ENCODE measurements at places on chromosomes 4 and X.

- DNase-seq = no peak
These were observed 132.2 kb upstream of the KIT start for GRCh38 chr4:54525602-54526001.

GRCh38 chr4:113960684-113961321 lies 18.6 kb downstream of the ARSJ start:
- DNase-seq = no peak

DNA sequence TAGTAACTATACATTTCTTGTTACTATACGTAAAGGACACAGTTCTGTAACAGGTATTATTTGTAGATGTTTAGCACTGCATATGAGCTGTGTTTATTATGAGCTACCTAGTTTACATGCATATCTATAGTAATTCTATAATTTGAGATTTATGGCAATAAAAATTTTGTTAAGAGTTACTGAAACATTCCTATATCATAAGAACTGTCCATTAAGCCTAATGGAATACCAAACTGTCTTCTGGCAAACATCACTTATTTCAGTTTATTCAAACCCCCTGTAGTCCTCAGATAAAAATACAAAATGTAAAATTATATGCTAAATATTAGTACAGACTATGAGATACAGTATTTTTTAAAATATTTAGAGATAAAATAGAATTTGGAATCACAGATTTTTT lies 205.2 kb downstream of the ADGRL3 start:
- DNase-seq = no peak

DNA sequence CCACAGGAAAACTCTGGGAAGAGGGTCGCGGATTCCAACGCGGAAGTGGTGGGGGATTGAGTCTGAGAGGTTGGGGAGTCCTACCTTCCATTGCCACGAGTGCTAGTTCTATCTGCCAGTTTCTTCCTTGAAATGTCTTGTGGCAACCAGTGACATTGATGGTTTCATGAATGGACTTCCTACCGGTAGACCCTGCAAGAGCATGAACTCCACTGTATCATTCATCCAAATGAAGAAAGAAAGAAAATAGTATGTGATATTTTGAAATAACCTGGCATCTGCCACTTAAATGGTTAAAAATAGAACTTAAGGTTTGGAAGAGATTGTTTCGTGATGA lies 1.1 kb upstream of the SLC10A7 start:
- DNase-seq = peak; percentile 25

- DNase-seq = no peak
These were observed 3.1 kb upstream of the CSN3 start for GRCh38 chr4:70239131-70239883.

- DNase-seq = no peak
These were observed 242.2 kb upstream of the DCAF8L1 start for GRCh38 chrX:28223469-28223868.

GRCh38 chrX:132716006-132716405 lies 227.2 kb upstream of the MBNL3 start:
- DNase-seq = no peak

GRCh38 chr4:58514299-58514698 lies 1404.1 kb upstream of the IGFBP7 start:
- DNase-seq = no peak

DNA sequence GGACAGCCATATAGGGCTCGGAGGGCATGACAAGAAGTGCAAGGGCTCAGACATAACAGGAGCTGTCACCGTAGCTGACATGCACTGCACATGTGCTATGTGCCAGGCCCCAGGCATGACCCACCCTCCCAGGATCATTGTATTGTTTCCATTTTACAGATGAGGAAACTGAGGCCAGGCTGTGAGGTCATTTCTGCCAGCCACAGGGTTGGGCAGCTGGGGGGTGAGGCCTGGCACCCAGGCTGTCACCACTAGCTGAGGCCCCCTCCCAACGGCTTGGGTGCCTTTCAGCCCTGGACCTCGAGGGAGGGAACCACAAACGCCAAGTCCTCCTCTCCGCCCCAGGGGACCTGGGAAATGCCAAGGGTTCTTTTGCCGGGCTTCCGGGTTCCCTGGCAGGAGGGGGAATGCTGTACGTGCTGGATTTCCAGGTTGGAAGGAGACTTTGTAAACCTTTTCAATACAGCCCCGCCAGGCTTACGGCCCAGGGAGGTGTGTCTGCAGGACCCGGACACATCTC lies 12.6 kb downstream of the TREX2 start:
- no peak for DNase-seq

DNA sequence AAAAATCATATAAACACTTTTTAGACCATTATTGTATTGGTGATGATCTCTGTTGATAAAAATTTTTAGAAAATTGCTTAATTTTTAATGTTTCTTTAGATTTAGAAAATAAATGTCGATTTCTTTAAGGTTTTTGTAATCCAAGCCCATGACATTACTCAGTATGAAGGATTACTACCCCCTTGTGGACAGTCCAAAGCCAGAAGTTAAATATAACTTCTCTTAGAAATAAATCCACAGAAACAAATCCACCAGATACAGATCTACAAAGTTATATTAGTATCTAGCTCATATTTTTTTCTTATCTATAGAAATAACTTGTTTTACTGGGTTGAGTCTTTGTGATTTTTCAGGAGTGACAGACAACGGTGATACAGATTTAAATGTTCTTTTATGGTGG lies 18.9 kb downstream of the TIFA start:
- DNase-seq = no peak

- DNase-seq = no peak
These were observed 284.7 kb upstream of the FTHL17 start for GRCh38 chrX:31356275-31357212.

DNA sequence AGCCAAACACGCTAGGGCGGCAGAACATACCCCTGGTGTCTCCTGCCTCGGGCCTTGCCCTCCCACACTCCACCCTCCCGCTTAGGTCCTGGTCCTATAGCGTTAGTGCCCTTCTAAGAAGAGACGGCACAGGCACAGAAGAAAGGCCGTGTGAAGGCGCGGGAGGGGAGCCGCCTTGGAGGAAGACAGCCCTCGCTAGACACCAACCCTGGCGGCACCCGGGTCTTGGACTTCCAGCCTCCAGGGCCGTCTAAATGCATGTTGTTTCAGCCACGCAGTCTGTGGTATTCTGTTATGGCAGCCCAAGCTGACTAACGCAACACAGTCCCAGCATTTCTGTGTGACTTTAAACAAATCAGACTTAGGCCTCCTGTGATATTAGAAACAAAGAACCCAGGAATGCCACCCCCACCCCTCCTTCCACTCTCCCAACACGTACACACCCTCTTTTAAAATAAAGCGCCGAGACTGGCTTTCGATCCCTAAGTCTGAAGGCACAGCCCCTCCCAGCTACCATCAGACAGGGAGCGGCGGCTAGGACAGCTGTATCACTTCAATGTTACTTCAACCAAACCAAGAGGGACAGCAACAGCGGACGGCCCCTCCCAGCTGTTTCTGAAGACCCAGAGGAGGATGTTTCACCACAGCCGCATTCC lies 128.0 kb downstream of the AFAP1 start:
- no peak for DNase-seq

DNA sequence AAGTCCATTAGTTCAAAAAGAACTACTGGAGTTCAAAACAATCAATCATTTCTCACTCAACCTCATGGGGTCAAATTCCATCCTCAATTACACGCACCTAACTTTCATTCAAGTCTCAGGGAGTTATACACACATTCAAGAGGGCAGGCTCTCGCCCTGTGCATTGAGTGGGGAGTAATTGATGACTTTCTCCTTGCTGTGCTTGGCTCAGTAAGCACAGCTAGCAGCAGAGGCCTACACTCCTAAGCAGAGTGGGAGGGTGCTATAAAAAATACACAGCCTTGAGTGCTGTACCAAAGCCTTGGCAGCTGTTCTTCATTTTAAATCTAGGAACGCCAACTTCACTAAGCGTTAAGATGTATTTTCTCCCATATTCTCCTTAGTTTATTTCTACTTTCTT lies 958.3 kb upstream of the ADGRL3 start:
- no peak for DNase-seq

GRCh38 chr4:99540277-99540939 lies 23.4 kb downstream of the TRMT10A start:
- DNase-seq = no peak

- DNase-seq = no peak
These were observed 21.8 kb downstream of the STARD8 start for GRCh38 chrX:68669094-68669860.

DNA sequence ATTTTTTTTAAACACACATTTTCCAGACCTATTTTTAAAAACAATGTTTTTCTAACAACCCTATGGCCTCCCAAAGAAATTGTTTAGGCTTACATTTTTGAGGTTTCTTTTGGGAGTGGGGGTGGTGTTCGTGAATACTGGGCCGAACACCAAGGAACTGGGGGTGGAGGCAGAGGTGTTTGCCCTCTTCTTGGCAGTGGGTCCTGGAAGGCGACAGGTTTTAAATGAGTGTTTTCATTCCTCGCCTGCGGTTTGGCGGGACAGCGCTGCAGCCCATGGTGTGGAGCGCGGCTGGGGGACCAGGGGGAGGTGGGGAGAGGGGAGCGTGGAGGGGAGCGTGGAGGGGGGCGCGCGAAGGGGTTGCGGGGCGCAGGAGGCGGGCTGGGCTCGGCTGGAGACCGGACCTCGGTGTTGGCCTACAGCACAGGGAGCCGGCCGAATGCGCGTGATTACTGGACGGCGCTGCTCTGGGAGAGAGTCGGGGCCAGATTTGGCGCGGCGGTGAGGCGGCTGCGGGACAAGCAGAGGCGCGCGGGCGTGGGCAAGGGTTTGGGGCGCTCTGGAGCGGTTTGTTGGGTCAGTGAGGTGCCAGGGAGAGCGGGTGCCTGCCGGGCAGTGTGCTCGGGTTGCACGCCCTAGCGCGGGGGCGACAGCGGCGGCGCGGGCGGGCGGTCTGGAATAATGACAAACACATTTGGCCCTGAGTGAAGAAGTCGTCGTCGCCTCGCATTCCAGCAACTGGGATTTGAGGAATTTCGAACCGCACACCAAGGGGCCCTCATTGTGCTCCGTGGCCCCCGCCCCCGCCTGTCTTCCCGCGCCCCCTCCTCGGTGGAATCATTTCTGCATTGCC lies 764 bp downstream of the PDGFRA start:
- DNase-seq = no peak

DNA sequence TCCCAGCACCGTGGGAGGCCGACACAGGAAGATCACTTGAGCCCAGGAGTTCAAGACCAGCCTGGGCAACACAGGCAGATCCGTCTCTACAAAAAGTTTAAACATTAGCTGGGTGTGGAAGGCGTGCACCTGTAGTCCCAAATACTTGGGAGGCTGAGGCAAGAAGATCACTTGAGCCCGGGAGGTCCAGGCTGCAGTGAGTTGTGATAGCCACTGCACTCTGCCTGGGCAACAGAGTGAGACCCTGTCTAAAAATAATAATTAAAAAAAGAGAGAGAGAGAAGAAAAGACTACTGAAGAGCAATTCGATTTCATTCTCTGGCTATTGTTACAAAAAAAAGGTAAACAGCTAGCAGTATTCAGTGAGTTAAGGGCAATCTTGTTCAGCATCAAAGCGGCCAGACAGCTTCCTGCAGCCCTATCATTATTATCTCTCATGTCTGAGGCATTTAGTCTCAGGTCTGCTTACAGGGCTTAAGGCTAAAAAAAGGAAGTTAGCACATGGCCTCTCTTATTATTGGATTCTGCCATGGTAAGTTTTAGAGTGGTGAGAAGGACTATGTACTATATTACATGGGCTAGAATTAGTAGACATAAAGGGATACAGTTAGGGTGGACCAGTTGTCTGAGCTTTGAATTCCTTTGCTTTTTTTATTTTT lies 37.9 kb downstream of the ARHGEF6 start:
- DNase-seq = no peak

DNA sequence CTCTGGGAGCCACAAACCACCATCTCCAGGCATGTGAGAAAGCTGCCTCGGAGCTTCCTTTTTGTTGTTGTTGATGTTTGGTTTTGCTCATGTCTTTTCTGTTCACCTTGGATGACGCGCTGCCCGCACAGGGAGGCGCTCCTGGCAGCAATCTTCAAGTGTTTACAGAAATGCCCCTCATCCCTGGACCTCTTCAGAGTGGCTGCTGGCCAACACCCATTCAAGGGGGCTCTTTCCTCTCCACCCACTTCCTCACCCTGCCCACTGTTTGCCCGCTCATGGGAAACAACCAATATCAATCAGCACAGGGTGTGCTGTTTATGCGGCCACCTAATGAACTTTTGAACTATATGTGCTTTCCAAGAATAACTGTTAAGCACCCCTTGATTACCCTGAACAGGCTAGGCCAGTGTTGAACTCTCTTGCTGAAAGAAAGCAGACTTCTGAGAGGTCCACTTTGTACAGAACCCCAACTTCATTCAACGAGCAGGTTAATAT lies 355.1 kb upstream of the CLNK start:
- no peak for DNase-seq

DNA sequence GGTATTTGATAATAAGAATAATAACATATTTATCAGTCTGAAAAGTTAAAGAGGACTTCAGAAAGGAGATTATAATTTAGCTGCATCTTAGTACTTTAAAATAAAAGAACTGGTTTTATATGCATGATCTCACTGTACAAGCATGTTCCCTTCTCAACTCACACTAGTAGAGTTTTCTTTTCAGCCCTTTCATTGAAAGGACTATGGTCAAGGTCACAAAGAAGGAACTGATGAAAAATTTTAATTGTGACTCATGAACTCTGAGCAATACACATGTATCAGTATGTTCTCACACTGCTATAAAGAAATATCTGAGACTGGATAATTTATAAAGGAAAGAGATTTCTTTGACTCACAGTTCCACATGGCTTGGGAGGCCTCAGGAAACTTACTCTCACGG lies 73.7 kb upstream of the NDST4 start:
- DNase-seq = no peak

GRCh38 chr4:53098681-53099121 lies 236.6 kb downstream of the RASL11B start:
- DNase-seq = no peak

- no peak for DNase-seq
These were observed 99.2 kb downstream of the DRD5 start for GRCh38 chr4:9880406-9881197.

GRCh38 chr4:89482926-89483595 lies 175.5 kb upstream of the GPRIN3 start:
- no peak for DNase-seq

All from HL-60 (cell line).